ENCODE measurements at places on chromosomes 7 and 10.

DNA sequence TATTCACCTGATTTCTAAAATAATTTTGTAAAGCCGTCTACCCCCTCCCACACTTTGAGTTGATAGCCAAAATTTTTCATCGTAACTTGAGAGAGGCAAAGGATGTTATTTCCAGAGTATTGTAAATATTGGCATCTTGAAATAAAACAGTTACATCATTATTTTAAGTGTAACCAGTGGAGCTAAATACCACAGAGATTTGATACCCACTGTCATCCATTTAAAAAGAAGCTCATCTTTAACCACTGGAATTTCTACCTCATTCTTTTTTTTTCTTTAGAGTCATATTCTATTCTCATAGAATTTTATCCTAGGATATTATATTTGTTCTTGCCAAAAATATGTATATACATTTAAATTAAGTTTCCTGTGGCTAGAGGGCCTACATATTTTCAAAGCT is 48.6 kb downstream of the CAMK1D start:
- no peak for DNase-seq

DNA sequence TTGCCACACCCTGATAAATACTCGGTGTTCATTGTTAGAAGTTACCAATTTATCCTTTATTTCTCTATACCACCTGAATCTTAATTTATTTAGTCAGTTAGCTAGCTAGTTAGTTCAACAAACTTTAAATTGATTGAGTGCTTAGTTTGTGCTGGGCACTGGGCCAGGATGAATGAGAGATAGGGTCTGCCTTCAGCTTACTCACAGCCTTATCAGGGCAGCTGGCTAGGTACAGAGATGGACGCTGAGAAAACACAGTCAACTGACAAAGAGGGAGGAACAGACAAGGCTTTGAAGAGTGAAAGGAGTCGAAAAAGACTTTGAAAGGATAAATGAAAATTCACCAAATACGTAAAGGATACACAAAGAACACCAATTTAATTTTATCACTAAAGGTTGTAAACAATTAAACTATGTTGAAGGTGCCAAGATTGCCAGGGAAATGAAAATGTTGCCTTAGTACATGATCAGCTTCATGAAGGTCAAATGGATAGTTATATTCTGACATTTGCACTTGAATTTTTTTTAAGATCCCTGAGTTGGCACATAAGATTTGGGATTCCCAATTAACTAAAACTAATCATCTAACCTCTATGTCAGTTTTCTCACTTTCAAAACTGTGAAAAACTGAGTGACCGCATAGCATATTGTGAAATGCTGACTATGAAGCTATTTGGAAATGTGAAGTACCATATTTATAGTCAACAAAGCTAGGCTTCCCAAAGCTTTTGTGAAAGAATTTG is 2.1 kb downstream of the CAV2 start:
- DNase-seq: no peak

GRCh38 chr7:70481570-70482123 is 650.3 kb upstream of the GALNT17 start:
- DNase-seq: no peak

DNA sequence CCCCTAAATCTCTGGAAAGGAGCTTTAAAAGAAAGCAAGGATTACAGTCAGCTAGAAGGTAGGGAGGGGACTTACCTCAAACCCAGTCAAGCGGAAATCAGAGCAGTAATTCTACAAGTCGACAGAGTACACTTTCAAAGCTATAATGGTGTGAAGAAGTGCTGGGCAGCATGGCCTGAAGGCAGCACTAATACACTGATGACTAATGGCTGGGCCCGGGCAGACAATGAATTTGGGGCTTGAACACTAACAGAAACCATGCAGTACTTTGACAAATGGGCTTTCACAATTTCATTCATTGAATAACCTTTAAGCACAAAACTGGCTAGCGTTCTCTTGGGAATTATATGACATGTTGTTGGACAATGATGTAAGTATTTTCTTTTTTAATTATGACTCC is 4.7 kb downstream of the GLI3 start:
- no peak for DNase-seq

DNA sequence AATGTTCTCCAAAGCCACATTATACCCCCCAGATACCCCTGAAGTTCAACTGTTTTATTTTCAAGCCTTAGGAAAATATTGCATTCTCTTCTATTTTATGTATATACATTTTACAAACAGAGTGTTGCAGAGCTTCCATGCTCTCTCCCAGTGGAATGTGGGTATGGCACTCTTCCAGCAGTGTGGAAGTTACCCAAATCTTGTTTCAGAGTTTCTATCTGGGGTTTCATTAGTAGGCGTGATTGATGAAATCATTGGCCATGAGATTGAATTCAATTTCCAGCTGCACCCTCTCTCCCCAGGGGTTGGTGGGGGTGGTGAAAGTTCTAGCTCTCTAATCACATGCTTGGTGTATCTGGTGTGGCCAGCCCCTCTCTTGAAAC is 350.4 kb downstream of the RPS24 start:
- DNase-seq: no peak
